ENCODE measurements at places on chromosomes 12 and 14.

- no peak for DNase-seq
Measured at GRCh38 chr12:106078358-106079010, 60.3 kb downstream of the NUAK1 start.

DNA sequence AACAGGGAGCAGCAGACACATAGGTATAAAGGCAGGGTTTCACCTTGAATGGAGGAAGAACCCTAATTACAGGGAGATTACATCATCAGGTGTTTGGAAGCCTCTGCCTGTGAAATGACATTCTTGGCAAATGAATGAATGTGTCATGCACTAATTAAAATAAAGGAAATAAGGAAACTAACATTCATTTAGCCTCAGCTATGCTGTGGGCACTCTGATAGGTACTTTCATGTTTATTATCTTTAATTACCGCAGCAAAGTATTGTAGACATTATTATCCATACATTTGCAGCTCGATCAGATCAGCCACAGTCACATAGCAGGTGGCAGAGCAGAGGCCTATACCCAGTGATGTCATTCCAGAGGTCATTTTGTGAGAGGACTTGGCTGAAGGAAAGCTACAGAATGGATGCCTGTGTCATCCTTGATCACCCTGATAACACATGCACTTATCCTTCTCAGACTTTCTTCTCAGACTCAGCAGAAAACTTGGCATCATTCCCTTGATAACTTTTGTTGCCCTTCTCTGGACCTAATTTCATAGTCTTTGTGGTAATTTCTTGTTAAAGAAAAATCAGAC, 18.4 kb downstream of the ZNF664 start:
- no peak for DNase-seq

DNA sequence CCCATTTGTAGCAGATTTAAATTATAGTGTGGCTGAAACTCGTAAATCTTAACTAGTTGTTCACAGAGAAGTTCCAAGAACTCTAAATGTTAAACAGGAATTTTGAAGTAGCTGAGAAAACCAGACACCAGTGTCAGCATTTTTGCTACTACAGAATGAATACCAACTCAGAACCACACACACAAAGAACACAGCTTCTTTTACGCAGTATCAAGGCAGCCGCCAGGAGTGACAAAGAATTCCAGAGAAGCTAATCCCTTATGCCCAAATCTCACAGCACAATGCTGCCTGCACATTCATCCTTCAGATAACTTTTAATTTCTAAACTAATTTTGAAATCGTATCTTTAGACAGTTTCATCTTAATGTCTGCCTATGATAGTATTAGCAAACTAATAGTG, 37.4 kb downstream of the SLC6A15 start:
- DNase-seq = no peak

- no peak for DNase-seq
Measured at GRCh38 chr12:7042842-7043241, 17.7 kb upstream of the C1S start.

- DNase-seq = no peak
Measured at GRCh38 chr14:30803185-30803584, 71.2 kb upstream of the COCH start.

GRCh38 chr12:98470469-98471082, 44.8 kb upstream of the TMPO start:
- DNase-seq = no peak

- DNase-seq = no peak
Measured at GRCh38 chr14:51726166-51726899, 74.6 kb downstream of the FRMD6 start.

- peak; percentile 47 for DNase-seq
Measured at GRCh38 chr12:56020423-56021184, at the start of gene IKZF4. IKZF4 (plus strand) TSS chr12:56021043; CDS start chr12:56021494, 451 bp downstream.

GRCh38 chr12:127810041-127810440, 456.9 kb upstream of the TMEM132C start:
- no peak for DNase-seq

DNA sequence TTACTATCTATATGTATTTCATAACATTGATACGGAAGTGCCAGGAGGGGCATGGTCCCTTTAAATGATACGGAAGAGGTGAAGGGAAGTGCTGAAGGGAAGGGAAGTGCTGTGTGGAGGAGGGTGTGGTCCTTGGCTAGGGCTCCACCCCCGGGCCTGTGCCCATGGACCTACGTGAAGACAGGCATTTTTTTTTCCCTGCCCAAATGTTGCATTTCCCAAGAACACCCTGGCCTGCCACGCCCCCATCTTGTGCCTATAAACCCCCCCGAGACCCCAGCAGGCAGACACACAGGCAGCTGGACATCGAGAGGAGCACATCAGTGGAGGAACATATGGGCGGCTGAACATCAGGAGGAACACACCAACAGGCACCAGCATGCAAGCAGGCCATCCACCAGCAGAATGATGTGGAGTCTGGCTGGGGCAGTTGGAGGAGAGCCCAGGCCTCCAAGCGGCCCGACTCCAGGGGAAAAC, 134.1 kb downstream of the SLC41A2 start:
- no peak for DNase-seq

- DNase-seq = no peak
Measured at GRCh38 chr14:39681782-39682399, 249.7 kb upstream of the FBXO33 start.

- DNase-seq = no peak
Measured at GRCh38 chr14:89317051-89317691, 99.9 kb downstream of the FOXN3 start.

- DNase-seq = no peak
Measured at GRCh38 chr14:32417956-32418552, 89.0 kb downstream of the AKAP6 start.
